ENCODE measurements at places on chromosomes 1 and 21. TPM values are rescaled to one million over a fixed set of nuclear protein-coding genes. Genes with fewer than 3 reads are reported as not detected.

Gene LRRC7
- not detected for total RNA-seq

Gene OR6F1
- not detected for total RNA-seq

Gene OR10J4
- not detected for total RNA-seq

DNA sequence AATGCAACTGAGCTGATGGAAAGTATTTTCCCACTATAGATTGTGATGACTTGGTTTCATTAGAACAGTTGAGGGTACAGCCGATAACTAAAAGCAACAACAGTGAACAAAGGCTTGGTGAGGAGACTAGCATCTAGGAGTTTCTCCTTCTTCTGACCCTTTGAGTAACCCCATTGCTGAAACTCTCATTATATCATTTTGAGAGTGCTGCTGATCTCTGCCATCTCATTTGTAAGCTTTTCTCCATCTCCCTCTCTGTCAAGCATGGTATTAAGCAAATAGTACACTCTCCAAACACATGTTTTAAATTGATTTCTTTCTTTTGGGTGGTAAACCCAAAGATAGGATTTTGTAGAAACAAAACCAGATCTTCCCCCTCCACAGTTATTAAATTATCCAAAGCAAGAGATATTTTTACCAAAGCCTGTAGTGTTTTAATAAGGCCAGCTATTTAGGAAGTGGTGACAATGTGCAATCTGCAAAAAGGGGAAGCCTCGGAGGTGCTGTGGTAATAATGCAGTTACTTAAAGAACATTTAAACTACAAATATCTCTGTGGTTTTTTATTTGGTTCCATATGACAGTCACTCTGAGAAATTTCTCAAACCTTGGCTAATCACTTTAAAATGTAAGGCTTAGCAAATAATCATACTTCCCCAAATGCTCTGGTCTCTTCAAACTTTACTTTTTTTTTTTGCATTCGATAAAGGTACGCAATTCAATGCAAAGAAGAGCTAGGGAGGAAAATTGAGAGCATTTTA lies 287.5 kb downstream of the HLX start:
- no peak for DNase-seq

Gene ATP6V1G3
- not detected for total RNA-seq

Gene NPPB
- total RNA-seq, result 0.89 TPM

- no peak for DNase-seq
Measured at GRCh38 chr1:197787056-197787455, 11.8 kb upstream of the DENND1B start.

Gene NUDT4B
- total RNA-seq, result 7.3 TPM

GRCh38 chr21:31329456-31330143 lies 14.5 kb downstream of the TIAM1 start:
- no peak for DNase-seq

Gene TEKT2
- total RNA-seq, result 0.15 TPM

GRCh38 chr21:33121715-33122475 lies 52.0 kb downstream of the OLIG1 start:
- peak; percentile 68 for DNase-seq

- DNase-seq, result peak; percentile 90
Measured at GRCh38 chr1:202615501-202616354, 94.5 kb downstream of the SYT2 start.

- peak; percentile 71 for DNase-seq
Measured at GRCh38 chr1:106944721-106945120, 111.8 kb upstream of the PRMT6 start.

DNA sequence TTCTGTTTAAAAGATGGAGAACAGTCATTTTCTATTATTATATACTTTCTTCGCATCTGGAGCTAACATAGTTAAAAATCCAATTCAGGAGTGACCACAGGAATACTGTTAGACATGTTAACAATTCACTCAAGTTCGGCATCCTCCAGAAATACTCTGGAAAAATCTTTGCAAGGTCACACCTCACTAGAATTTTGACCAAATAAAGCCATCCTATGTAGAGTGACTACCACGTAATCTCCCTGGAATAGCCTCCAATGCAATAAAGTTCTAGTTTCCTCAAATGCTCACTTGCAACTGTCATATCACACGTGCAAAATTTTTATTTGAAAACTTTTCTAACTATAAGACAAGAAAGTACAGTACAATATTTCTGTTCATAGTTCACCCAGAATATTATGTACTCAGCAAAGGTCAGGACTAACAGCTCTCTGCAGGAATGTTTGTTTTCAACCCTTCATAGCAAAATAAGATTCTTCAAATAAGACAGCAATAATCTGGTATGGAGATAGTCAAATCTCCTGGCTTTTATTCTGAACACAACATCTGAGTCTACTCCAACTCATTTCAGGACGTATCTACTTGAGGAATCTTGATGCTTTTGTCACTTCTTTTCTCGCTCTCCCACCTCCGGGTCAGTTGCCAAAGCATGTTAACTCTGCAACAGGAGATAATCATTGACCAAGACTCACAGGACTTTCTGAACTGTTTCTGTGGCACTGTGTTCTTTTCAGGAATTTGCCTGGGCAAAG lies 82.6 kb downstream of the GDAP2 start:
- DNase-seq, result no peak

Gene CFHR2
- total RNA-seq, result not detected

- no peak for DNase-seq
Measured at GRCh38 chr1:226625832-226626576, 77.4 kb downstream of the STUM start.

Gene SLC9C2
- not detected for total RNA-seq

Gene DBT
- total RNA-seq, result 8.2 TPM

GRCh38 chr1:104028416-104029035 lies 278.8 kb downstream of the AMY1C start:
- no peak for DNase-seq

DNA sequence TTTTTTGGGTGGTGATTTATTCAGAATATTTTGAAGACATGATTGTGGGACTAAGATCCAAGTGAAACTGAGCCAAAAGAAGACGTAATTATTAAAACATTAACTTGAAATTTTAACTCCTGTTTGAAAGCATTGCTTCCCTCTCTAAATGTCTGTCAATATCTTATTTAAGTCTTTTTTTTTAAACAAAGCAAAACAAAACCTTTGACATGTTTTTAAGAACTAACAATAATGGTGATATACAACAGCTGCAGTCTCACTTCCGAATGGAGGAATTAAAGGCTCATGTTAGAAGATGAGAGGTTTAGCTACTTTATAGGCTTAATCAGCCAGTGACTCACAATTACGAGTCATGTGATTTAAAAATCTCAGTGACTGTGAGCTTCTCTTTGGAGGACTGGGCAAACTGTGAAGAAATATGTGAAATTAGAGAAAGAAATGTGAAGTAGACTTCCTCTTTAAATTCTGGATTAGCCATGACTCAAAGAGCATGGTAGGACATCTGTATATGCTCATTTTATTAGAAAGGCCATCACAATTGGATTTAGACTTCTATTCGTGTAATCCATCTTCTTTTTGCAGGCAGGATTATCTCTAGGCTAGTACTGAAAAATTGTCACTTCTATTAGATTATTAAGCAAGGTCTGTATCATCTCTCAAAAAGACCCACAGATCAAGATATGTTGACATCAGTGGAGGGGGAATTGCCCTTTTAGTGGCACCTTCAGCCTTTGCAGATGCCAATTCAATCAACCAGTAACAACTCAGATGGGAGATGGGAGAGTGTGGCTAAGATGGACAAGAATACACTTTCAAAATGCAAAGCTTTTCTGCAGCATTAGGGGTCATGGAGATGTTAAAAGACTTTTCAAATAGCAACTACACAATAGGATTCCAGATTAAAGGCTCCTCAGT lies 28.7 kb downstream of the KCNA3 start:
- peak; percentile 12 for DNase-seq

DNA sequence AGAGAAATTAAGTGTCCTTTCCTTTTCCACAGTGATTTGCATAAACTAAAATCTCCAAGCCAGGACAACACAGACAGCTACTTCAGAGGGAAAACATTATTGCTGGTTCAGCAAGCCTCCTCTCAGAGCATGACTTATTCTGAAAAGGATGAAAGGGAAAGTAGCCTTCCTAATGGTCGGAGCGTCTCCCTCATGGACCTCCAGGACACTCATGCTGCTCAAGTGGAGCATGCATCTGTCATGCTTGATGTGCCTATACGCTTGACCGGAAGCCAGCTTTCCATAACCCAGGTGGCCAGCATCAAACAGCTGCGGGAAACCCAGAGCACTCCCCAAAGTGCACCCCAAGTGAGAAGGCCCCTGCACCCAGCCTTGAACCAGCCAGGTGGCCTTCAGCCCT lies 39.1 kb downstream of the CLEC20A start:
- no peak for DNase-seq

DNA sequence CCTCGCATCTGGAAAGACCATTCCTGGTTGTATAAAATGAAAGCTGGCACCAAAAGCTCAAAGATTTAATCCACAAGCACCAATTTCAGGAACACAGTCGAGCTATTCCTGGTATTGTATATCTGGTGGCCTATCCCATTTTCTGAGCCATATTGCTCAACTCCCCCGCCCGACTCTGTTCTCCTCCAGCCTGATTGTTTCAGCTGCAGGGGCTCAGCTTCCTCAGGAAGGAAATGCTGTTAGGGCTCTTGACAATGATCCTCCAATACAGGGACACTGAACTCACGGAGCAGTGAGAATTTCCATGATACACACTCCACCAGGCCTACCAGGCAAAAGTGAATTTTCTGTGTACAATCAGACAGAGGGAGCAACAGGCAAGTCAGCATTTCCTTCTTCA lies 16.9 kb upstream of the TDRD10 start:
- no peak for DNase-seq

GRCh38 chr1:98325646-98326440 lies 335.7 kb upstream of the SNX7 start:
- peak; percentile 20 for DNase-seq

Gene ZNF684
- 10.5 TPM for total RNA-seq

- DNase-seq, result peak; percentile 97
Measured at GRCh38 chr1:119554183-119554582, 47.2 kb downstream of the HSD3B1 start.

DNA sequence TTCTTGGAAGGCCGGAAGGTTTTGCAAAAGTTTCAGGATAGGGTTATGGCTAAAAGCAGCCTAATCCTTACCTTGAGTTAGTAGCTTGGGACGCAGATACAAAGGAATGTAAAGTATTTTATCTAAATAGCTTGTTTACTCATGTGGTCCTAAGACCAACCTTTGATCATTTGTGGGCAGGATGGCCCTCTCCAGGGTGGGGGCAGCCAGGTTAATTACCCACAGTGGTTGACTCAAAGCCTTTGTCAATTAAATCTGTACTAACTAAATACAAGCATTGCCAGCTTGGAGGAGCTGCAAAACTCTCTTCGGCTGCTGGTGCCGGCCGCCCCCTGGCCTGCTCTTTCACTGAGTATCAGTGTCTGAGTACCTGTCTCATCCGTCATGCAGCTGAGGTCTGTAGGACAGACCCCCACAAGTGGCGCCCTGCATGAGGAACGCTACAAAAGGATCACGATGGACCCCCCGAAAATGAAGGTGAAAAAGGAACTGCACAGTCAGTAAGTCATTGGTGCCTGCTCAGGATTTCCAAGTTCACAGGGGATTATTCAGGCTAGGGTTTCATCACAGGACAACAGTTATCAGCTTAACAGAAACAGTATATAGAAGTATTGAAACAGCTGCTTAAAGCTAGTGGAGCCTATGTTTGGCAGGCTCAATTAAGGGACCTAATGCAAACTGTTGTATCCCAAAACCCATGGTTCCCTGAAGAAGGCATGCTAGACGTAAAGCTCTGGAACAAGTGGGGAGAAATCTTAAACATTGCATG lies 212.5 kb upstream of the MAP1LC3C start:
- peak; percentile 13 for DNase-seq

- no peak for DNase-seq
Measured at GRCh38 chr1:37147392-37147831, 113.1 kb upstream of the GRIK3 start.

DNA sequence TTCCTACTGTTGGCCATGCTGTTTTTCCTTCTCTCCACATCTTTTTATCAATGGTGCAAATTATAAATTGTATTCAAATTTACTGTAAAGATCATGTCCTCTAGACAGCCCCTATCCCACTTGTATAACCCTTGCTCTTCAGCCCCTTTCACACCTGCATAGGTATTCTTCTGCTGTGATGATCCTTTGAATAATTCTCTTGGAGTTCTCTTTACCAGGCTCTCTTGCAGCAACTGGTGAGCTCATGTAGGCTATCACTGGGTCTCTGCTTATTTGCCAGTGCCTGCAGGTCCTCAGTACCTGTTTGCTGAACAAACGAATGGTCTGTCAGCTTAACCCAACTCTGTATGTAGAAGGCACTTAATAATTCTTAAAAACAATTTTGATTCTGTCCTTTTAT lies 8.2 kb downstream of the PTPRC start:
- DNase-seq, result no peak

Gene CELA2A
- not detected for total RNA-seq

- no peak for DNase-seq
Measured at GRCh38 chr1:118902711-118903191, 85.4 kb downstream of the TBX15 start.

GRCh38 chr1:231581859-231582258 lies 44.7 kb upstream of the DISC1 start:
- DNase-seq, result no peak

DNA sequence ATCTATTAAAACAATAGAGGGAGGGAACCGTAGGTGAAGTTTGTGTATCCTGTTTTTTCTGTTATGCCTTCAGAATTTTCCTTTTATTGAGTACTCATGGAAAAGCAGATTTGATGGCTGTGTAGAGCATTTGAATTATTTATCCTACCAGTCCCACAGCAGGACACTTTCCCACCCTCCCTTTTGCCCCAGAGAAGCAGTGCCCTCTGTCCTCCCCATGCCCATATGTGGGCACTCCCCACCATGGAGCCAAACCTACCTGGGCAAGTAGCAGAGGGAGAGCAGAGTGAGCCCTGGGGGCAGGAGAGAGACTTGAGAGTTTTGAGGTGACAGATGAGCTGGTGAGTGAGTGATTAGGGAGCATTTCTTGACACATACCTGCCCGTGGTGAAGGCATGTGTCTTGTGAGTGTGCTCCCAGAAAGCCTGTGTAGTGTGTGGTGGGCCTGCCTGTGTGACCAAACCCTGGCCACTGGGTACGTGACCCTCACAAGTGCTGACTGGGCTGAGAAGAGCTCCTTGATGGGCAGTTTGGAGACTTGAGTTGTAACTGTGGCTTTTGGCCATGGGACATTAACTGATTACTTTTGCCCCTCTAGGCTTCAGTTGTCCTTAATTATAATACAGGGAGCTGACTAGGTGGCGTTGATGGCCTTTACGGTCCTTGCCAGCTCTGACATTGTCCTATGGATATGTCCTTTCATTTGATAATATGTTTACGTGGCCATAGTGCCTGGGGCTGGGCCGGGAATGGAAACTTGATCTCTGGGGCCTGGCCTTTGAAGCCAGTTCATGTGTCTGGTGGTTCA lies 3.6 kb downstream of the PSEN2 start:
- DNase-seq, result no peak

- no peak for DNase-seq
Measured at GRCh38 chr1:162549001-162549400, 12.5 kb upstream of the UAP1 start.

Gene MAPKAPK2
- 67.6 TPM for total RNA-seq

Gene ZNF692
- 17.2 TPM for total RNA-seq

Gene BRDT
- total RNA-seq, result not detected

Gene GREM2
- total RNA-seq, result 0.03 TPM

DNA sequence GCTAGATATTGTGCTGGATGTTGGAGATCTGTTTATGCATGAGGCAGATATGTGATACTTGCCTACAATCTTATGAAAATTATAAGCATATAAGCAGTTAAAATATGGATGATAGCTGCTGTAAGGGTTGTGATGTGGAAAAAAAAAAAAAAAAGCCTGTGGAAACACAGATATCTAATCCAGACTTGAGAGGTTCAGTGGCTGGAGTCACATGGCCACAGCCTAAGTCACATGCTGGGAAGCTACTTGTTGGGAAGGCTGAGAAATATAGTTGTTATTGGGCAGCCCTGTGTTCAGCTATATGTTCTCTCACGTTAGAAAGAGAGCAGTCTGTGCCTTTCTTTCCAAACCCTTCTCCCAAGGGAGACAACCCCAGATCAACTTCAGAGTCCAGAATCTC lies 15.1 kb downstream of the RAVER2 start:
- no peak for DNase-seq

Data from SJCRH30 (cell line).